Substantia nigra (tissue), 51 donors: ENCODE measurements at places on chromosomes 6 and 20.

DNA sequence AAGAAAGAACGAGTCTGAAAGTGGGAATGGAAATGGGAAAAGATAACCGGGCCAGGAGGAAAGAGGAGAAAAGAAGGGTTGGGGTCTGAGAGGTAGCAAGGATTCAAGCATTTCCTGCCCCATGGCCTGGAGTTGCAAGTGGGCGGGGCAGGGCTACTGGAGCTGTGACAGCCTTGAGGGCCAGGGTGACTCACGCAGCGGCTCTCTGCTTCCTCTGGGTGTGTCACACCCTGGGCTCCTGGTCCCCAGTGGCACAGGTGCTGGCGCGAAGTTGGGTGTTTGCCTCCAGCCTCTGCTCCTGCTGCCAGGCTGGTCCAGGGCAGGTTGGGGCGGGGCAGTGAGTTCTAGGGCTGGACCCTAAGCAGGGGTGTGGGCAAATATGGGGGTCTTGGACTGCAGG lies 3.3 kb upstream of the ULBP3 start:
- DNase-seq: no peak

DNA sequence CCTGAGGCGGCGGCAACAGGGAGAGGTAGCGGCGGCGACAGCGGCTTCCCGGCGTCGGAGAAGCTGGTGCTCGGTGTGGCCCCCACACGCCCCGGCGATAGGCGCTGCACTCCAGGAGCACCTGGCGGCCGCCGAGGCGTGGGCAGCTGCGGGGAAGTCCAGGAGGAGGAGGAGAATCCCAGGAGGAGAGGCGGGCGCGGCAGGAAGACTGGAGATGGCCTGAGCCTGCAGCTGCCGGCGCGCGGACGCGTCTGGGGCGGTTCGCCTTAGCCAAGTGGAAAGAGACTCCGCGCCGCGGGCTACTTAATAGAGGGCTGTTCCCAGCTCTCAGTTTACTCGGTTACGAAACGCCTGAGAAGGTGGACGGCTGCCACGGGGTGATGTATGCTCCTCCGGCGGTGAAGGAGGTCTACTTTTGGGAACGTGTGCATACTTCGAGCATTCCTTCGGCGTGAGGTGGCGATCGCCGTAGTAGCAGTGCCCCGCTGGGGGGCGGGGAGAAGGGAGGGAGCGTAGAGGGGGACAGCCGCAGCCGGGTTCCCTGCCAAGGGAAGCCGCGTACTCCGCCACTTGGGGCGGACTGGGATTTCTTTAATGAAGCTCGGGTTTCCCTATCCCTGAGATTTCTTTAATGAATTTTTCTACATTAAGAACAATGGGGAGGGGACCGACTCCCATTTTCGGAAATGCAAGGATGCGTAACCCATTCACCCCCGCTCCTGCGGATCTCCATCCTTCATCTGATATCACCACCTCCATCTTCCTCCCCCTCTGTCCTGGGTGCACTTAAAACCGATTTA lies at the start of gene COL12A1:
Gene COL12A1 (minus strand): TSS at position 278 of the 800 bp plus-strand sequence. CDS start 3,261 bp downstream, outside the sequence.
- DNase-seq: no peak

DNA sequence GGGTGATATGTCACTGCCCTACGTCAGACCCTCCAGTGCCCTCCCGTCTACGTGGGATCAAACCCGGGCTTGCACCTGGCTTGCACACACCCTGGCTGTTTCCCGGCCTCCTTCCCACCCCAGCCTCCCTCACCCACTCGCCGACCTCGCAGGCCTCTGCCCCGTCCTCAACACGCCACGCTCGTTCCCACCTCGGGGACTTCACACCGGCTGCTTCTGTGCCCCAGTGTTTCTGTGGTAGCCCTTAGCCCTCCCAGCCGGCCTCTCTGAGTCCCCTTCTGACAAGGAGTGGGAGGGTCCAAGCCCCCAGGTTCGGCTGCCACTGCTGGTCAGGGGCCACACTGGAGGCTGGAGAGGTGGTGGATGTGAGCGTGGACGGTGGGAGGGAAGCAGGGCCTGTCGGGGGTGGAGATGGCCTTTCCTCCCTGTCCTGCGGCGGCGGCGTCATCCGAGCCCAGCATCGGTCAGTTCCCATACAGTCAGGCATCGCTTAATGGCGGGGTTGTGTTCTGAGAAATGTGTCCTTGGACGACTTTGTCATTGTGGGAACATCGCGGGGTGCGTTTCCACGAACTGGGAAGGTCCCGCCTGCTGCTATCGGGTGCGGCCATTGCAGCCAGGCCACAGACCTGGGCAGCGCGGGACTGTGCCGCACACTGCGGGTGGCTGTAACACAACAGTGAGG lies 11.4 kb upstream of the KIF25 start:
- no peak for DNase-seq

DNA sequence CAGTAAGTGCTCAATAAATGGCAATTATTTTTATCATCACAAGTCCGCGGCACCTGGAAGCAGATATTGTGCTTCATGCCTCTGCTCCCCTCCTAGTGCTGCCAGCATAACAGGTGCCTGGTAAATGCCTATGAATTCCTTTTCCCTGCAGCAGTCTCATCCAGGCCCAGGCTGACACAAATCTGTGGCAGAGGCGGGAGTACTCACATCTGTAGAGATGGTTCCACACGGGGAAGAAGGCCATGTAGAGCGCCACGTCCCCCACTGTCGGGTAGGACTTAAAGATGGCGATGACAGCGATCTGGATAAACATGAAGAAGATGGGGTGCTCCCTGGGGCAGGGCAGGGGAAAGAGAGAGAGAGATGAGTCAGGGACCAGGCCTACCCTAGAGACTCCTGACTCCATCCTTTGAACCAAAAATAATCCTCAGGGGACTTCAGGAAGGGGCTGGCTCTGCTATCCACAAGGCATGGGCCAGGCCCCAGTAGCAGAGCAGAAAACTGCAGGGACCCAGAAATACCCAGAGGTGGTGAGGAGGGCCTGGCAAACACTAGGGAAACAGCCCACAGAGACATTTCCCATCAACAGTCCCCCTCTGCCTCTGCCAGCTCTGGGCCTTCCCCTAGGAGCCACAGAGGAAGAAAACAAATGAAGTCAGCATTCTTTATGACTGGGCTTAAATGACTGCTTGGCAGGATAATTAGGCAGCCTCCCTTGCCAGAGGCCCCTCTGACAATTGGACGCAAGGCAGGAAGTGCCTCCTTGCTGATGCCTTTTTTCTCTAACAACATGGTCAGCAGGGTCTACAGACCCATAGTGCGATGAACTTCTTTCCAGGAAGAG lies 23.0 kb downstream of the MAP1LC3A start:
- peak; percentile 48 for DNase-seq

DNA sequence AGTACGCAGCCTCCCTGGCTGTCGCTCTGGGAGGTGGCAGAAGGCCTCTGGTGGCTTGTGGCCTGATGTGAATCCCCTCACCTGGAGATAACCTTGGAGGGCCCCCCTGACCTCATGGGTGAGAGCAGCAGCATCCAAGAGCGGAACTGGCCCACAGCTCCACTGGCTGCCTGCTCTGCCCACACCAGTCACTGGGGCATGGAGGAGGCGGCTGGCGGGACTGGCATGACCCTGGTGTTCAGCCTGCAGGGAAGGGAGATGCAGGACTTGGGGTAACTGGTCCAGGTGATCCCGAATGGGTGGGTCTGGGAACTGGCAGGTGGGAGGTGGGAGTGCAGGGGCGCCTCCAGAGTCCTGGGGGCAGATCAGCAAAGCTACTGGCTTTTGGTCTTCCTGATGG lies 10.6 kb upstream of the DSN1 start:
- DNase-seq: no peak

- DNase-seq: no peak
Measured at GRCh38 chr6:46667377-46667776, 14.6 kb downstream of the SLC25A27 start.

DNA sequence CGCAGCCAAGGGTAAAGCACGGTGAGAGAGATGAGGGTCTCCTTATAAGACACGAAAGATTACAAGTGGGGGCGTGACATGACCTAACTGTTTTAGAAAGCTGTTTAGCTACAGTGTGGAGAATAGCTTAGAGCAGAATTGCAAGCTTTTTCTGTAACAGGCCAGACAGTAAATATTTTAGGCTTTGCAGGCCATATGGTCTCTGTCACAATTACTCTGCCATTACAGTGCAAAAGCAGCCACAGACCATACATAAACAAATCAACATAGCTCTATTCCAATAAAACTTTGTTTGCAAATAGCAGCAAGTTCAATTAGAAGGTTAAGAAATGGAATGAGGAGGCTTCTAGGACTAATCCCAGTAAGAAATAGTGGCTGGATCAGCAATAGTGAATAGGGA lies 16.8 kb downstream of the PGM3 start:
- DNase-seq: no peak

DNA sequence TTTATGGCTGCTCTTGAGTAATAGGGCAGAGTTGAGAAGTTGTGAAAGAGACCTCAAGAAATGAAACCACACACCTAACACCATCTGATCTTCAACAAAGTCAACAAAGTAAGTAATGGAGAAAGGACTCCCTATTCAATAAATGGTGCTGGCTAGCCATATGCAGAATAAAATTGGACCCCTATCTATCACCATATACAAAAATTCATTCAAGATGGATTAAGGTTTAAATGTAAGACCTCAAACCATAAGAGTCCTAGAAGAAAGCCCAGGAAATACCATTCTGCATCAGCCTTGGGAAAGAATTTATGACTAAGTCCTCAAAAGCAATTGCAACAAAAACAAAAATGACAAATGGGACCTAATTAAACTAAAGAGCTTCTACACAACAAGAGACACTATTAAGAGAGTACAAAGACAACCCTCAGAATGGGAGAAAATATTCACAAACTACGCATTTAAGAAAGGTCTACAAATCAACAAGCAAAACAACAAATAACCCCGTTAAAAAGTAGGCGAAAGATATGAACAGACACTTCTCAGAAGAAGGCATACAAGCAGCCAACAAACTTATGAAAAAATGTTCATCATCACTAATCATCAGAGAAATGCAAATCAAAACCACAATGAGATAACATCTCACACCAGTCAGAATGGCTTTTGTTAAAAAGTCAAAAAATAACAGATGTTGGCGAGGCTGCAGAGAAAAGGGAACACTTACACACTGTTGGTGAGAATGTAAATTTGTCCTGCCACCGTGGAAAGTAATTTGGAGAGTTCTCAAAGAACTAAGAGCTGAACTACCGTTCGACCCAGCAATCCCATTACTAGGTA lies 4.0 kb downstream of the MAP3K5 start:
- DNase-seq: no peak

- DNase-seq: no peak
Measured at GRCh38 chr6:44715188-44715587, 327.7 kb downstream of the CDC5L start.

DNA sequence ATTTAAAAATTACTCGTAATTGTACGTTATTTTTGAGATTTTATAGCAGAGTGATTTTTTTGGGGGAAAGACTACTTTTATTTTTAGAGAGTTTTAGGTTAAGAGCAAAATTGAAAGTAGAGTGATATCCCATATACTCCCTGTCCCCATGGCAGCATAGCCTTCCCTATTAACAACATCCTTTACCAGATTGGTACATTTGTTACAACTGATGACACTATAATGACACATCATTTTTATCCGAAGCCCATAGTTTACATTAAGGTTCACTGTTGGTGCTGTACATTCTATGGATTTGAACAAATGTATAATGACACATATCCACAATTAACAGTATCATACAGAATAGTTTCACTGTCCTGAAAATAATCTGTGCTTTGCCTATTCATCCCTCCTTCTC lies 1126.4 kb upstream of the CITED2 start:
- no peak for DNase-seq

GRCh38 chr6:16031278-16031981 lies 97.5 kb upstream of the MYLIP start:
- DNase-seq: no peak

- DNase-seq: no peak
Measured at GRCh38 chr20:9761476-9761875, 77.4 kb downstream of the PAK5 start.

DNA sequence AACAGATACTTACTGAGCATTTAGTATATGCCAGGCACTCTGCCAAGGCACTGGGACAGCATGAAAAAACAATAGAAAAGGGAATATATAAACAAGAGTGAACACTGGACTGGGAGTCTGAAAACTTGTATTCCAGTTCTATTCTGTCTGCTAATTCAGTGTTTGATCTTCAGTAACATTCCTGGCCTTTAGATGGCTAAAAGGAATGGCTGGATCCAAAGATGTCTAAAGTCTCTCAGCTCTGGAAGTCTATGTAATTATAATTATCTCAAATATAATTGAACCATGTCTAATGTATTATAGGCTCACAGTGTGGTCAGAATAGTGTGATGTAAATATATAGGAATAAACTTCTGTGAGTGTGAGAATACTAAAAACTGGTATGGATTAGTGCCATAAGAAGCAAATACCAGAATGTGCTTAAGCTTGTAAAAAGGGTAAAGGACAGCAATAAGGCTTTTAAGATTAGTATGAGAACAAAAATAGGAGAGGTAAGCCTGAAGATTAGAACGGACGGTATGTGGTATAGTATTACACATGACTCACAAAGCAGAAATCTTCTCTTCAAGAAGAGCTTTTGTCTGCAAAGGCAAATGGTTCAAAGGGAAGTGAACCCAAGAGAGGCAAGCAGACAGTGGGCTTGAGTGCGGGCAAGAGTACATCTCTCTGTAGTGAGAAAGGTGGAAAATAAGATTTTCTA lies 68.5 kb downstream of the TMEM200A start:
- no peak for DNase-seq

DNA sequence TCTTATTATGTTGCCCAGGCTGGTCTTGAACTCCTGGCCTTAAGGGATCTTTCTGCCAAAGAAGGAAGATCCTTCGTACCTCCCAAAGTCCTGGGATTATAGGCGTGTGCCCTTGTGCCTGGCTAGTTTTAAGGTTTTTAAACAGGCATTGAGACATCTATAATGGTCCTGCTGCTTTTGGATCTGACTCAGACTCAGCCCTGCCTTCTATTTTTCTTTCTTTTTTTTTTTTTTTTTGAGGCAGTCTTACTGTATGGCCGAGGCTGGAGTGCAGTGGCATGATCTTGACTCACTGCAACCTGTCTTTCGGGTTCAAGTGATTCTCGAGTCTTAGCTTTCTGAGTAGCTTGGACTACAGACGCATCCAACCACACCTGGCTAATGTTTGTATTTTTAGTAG lies 73.7 kb downstream of the PHF20 start:
- no peak for DNase-seq

DNA sequence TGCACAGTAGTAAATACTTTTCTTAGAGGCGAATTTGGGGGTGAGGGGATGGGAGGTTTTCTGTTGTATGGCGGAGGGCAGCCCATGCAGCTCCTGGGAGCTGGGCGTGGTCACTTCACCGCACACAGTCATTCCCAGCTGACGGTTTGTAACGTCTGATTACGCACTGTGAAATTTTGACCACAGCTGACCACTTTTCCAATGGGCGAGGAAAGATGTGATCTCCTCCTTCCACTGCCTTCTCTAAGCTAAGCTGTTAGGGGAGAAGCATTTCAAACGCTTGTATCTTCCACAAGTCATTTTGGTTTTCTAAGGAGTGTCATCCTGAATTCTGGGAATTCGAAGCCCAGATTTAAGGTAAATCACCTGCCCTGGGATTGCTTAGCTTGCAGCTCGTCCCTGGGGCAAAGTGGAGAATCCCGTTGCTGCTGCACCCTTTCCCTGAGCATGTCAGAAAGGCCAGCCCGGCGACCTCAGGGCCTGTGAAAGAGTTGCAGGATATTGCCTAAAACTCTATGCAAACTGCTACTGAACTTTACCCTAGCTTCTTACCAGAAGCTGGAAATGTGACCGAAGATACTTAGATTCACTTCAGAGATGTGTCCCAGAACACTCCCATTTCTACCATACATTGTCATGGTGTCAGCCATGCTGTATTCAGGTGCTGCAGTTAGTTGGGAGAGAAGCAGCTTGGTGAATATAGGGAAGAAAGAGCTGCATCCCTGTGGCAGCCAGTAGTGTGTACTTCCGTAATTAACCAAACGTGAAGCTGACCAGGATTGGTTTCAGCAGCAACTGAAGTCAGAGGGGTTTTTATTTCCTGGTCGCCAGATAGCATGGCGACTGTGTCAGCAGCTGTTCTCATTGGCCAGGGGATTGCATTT lies 58.9 kb downstream of the RREB1 start:
- DNase-seq: no peak
